Femur (tissue), 1 donor: ENCODE measurements at places on chromosomes 11 and 22.
A peak's percentile ranks its signal among the peaks of the same experiment; 100 is the strongest.

DNA sequence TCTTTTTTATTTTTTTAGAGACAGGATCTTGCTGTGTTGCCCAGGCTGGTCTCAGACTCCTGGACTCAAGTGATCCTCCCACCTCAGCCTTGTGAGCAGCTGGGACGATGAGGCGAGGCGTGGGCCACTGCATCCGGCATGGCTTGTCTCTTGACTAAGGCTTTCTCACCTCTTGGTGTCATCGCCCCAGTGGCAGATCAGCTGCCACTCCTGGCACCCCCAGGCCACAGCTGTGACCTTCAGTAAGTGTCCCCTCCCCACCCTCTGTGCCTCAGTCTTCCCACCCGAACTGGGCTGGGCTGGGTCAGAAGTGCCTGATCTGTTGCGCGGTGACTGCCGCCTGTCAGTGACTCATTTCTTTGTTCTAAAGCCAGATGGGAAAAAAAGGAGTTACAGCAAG lies 3.6 kb downstream of the SYNGR1 start:
- no peak for DNase-seq

- no peak for DNase-seq
These were observed 292 bp downstream of the SCGB2A1 start for GRCh38 chr11:62208785-62209144.

- DNase-seq, result peak; percentile 55
These were observed 59.0 kb downstream of the CEP57 start for GRCh38 chr11:95849087-95849825.

DNA sequence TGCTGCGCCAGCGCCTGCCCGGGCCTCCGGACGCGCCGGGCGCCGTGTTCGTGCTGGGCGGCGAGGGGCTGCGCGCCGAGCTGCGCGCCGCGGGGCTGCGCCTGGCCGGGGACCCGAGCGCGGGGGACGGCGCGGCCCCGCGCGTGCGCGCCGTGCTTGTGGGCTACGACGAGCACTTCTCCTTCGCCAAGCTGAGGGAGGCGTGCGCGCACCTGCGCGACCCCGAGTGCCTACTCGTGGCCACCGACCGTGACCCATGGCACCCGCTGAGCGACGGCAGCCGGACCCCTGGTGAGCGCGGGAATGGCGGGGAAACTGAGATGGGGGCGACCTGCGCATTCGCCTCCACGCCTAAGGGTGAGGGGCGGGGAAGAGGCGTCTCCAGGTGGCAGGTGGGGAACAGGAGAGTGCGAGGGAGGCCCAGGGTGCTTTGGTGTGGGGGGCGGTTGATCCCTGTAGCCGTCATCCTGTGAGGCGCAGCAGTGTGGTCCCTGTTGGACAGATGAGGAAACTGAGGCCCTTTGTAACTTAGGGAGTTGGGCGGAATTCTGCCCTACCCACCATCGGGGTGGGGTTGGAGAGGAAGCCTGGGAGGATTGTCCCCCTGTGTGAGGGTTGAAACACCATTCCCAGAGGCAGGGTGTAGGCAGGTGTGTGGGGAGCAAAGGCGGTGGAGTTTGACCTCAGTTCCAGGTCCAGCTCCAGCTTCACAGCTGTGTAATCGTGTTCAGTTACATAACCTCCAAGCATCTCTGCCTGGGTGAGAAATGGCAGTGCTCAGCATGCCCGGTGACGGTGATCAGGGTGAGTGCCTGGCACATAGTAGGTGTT lies 758 bp downstream of the PDXP start:
- DNase-seq, result no peak

DNA sequence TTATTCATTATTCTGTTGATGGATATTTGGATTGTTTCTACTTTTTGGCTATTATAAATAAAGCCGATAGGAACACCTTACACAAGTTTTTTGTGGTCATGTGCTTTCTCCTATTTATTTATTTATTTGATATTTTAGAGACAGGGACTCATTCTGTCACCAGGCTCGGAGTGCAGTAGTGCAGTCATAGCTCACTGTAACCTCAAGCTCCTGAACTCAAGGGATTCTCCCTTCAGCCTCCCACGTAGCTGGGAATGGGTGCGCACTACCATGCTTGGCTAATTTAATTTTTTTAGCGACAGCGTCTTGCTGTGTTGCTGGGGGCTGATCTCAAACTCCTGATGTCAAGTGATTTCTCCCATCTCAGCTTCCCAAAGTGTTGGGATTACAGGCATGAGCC lies 135.1 kb downstream of the UVRAG start:
- DNase-seq, result no peak

- no peak for DNase-seq
These were observed 65.5 kb upstream of the ARHGAP20 start for GRCh38 chr11:110777775-110778174.

DNA sequence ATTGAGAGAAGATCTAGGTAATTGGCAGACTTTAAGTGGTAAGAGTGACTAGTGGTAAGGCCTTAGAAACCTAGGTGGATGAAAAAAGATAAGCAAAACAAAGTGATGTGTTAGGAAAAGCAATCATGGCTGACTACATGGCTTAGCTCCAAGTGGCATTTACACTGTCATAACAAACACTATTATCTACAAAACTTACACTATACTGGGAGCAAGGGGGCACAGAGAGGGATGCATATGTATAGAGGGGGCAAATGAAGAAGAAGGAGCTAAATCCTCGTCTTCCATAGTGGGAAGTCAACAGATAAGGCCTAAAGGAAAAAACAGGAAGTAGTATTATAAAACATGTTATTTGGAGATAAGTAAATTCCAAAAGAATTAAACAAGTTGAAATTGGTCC lies 32.5 kb downstream of the ADORA2A start:
- DNase-seq, result no peak

DNA sequence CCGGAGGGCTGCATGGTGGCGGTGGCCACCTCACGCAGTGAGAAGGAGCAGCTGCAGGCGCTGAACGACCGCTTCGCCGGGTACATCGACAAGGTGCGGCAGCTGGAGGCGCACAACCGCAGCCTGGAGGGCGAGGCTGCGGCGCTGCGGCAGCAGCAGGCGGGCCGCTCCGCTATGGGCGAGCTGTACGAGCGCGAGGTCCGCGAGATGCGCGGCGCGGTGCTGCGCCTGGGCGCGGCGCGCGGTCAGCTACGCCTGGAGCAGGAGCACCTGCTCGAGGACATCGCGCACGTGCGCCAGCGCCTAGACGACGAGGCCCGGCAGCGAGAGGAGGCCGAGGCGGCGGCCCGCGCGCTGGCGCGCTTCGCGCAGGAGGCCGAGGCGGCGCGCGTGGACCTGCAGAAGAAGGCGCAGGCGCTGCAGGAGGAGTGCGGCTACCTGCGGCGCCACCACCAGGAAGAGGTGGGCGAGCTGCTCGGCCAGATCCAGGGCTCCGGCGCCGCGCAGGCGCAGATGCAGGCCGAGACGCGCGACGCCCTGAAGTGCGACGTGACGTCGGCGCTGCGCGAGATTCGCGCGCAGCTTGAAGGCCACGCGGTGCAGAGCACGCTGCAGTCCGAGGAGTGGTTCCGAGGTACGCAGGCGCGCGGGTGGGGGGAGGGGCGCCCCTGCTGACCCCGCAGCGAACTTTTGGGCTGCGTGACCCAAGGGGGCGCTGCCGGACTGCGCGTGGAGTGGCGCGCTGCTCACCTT lies 670 bp downstream of the NEFH start:
- DNase-seq, result peak; percentile 75
